ENCODE measurements at places on chromosomes 3 and 15.
A peak's percentile ranks its signal among the peaks of the same experiment; 100 is the strongest.

DNA sequence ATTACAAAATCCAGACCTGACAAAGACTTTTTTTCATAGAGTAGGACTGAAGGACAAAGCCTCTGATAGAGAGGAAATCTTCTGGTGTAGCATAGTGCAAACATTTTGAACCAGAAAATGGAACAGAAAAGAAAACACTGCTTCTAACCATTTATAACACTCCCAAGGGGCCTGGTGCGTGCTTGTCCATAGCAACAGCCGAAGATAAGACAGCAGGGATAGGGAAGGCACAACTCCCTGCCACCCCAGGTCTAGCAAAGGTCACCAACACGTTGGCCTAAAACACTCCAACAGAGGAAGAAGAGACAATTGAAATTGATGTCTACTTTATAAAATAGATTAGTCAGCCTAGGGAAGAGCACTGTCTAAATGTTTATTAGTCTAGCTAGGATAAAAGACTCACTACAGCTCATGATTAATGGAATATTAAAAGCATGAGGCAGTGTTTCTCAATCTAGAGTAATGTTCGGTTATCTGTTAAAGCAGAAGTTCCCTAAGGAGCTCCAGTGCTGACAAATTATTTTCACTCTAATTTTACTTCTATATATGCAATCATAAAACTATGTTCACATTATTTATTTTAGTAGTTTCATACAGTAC lies 145.2 kb downstream of the P3H2 start:
- no peak for DNase-seq

GRCh38 chr15:50189633-50190032 lies 7.6 kb downstream of the SLC27A2 start:
- no peak for DNase-seq

DNA sequence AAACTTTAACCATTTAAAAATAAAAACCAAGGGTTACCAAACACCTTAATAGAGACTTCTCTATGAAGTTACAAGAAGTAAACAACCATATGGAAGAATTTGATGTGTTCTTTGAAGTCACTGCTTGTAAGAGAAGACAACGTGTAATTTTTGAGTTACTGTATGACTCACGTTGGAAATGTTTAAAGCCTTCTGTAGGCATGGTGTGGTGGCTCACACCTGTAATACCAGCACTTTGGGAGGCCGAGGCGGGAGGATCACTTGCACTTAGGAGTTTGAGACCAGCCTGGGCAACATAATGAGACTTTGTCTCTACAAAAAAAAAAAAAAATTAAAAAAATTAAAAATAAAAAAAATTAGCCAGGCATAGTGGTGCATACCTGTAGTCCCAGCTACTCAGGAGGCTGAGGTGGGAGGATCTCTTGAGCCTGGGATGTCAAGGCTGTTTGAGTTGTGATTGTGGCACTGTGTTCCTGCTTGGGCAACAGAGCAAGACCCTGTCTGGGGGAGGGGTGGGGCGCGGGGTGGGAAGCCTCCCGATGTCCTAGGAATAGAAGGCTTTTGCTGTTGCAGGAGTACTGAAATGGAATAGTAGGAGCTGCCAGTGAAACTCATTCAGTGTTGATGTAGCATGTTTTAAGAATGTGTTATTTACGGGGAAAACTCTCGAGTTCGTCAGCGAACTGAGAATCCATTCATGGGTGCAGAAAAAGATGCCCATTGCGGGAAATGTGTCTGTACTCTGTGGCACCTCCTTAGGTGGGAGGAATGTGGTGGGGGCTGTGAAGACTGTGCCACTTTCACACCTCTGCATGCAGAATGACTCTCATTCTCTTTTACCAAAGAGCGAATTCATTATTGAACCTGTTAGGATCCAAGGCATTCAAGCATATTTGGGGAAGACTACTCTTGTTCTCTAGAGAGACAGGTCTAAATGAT lies 134.2 kb downstream of the FNDC3B start:
- no peak for DNase-seq

GRCh38 chr3:79461129-79461792 lies 306.5 kb downstream of the ROBO1 start:
- peak; percentile 55 for DNase-seq

DNA sequence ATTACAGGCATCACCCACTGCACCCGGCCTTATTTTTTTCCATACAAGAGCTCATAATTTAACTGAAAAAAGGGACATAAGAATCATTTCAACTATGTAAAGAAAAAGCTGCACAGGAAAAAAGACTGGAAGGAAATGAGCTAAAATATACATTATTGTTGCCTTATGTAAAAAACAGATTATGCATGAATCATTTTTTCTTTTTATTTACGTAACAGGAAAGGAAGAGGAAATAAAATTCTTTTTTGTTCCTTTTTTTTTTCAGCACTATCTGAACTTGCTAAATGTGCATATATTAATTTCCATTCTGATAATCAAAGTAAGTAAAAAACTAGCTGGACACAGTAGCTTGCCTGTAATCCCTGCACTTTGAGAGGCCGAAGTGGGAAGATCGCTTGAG lies 12.1 kb downstream of the KIF9 start:
- no peak for DNase-seq

Measured in HS-5 (cell line).